ENCODE measurements at places on chromosomes 4 and X. TPM values are rescaled to one million over a fixed set of nuclear protein-coding genes. Genes with fewer than 3 reads are reported as not detected.

SASH3 gene
- total RNA-seq = not detected

GJB1 gene
- total RNA-seq = not detected

OTUD4 gene
- 32.6 TPM for total RNA-seq

ERAS gene
- not detected for total RNA-seq

TSPAN7 gene
- 13.5 TPM for total RNA-seq

NR0B1 gene
- not detected for total RNA-seq

TGIF2LX gene
- total RNA-seq = not detected

NAP1L2 gene
- 0.73 TPM for total RNA-seq

CFI gene
- total RNA-seq = 25.1 TPM

TCP11X2 gene
- not detected for total RNA-seq

IQCM gene
- total RNA-seq = not detected

F11 gene
- not detected for total RNA-seq

SERTM2 gene
- not detected for total RNA-seq

FANCB gene
- 5.1 TPM for total RNA-seq

ENPEP gene
- not detected for total RNA-seq

ASB12 gene
- total RNA-seq = not detected

FRYL gene
- 90.3 TPM for total RNA-seq

CXorf49 gene
- total RNA-seq = not detected

MGAT4D gene
- total RNA-seq = not detected

HOPX gene
- total RNA-seq = 0.21 TPM

SOD3 gene
- total RNA-seq = not detected

BMPR1B gene
- 0.21 TPM for total RNA-seq

USP26 gene
- total RNA-seq = not detected

TXK gene
- 0.04 TPM for total RNA-seq

VCX3B gene
- total RNA-seq = not detected

SOWAHB gene
- not detected for total RNA-seq

ANTXR2 gene
- 42.9 TPM for total RNA-seq

FRMD7 gene
- not detected for total RNA-seq

SPOCK3 gene
- total RNA-seq = not detected

CDKL2 gene
- 0.13 TPM for total RNA-seq

NSUN7 gene
- total RNA-seq = 0.21 TPM

SATL1 gene
- not detected for total RNA-seq

POLN gene
- 4.8 TPM for total RNA-seq

EDNRA gene
- 0.07 TPM for total RNA-seq

SFRP2 gene
- total RNA-seq = not detected

L1CAM gene
- total RNA-seq = 0.11 TPM

MAGEB1 gene
- not detected for total RNA-seq

POU3F4 gene
- total RNA-seq = not detected

FGF5 gene
- 0.32 TPM for total RNA-seq

PPP4R3C gene
- not detected for total RNA-seq

TCEAL1 gene
- total RNA-seq = 15.8 TPM

LGI2 gene
- total RNA-seq = 0.04 TPM

MAGEA2B gene
- not detected for total RNA-seq

MAGEC1 gene
- total RNA-seq = 0.07 TPM

GAGE12G gene
- total RNA-seq = not detected

FAM9B gene
- total RNA-seq = not detected

SRPX2 gene
- 73.3 TPM for total RNA-seq

DRP2 gene
- 0.13 TPM for total RNA-seq

Data from pulmonary artery endothelial cell (primary cell).